ENCODE measurements at places on chromosomes 3 and 15.

GRCh38 chr3:87260270-87260669 lies 16.1 kb downstream of the POU1F1 start:
- DNase-seq: no peak

GRCh38 chr15:36598529-36599177 lies 19.2 kb downstream of the CDIN1 start:
- no peak for DNase-seq

- DNase-seq: no peak
These were observed 135.1 kb downstream of the RBPMS2 start for GRCh38 chr15:64640146-64640871.

DNA sequence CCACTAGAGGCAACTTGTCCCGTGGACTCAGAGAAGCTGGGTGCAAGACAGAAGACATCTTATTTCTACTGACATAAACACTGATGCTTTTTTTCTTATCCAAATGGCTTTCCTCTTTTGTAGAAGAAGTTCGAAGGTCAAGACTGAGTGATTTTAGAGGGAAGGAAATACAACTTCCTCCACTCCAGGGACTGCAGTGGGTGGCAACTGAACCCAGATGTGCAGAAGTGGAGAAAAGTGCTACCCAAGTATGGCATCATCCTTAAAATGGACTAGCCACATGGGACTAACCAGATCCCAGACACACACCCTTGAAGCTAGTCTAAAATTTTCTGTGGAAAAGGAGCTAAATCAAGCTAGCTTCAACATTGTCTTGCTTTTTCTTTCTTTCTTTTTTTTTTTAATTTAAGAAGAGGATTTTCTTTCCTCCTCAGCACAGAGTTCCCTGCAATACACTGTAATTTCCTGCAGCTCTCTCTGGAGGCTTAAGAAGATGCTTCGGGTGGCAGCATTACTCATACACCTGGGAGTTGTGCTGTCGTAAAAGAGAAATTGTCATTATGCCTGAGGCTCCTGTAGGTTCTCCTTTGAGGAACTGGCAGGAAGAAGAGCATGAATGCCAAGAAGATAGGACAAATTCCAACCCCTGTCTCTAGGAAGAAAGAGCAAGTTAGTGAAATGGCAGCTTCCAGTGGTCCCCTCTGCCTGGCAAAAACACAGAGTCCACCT lies 3.8 kb upstream of the FRMD4B start:
- no peak for DNase-seq

GRCh38 chr3:54572197-54572895 lies 355.5 kb downstream of the LRTM1 start:
- DNase-seq: no peak

- no peak for DNase-seq
These were observed 238.7 kb downstream of the ISL2 start for GRCh38 chr15:76575274-76575673.

GRCh38 chr3:177928172-177928873 lies 607.9 kb upstream of the KCNMB2 start:
- no peak for DNase-seq

DNA sequence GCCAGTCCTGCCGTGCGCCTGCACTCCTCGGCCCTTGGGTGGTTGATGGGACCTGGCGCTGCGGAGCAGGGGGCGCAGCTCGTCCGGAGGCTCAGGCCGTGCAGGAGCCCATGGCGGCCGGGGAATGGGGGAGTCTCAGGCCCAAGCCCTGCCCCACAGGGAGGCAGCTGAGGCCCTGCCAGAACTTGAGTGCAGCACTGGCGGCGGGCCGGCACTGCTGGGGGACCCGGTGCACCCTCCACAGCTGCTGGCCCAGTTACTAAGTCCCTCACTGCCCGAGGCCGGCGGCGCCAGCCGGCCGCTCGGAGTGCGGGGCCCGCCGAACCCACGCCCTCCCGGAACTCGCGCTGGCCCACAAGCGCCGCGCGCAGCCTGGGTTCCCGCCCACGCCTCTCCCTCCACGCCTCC lies 190.9 kb upstream of the MME start:
- no peak for DNase-seq

GRCh38 chr3:44237665-44238064 lies 4.0 kb upstream of the TOPAZ1 start:
- DNase-seq: no peak

DNA sequence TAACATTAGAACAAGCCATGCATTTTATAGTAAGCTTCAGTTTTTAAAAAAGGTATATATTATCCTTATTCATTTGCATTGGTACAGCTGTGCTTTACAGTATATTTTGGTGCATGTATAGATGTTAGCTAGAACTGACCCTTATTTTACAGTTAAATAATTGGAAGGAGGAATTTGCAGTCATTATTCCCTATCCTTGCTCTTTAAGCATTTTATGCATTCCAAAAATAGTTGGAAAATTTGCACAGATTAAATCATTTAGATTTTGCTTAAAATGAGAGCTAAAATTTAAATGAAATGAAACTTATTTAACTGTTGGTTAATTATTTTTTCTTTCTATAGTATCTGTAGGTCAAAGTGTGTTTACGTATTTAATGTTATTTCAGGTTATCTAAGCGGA lies 667.1 kb downstream of the NAALADL2 start:
- DNase-seq: no peak

GRCh38 chr3:58092521-58092920 lies 84.3 kb downstream of the FLNB start:
- DNase-seq: no peak

DNA sequence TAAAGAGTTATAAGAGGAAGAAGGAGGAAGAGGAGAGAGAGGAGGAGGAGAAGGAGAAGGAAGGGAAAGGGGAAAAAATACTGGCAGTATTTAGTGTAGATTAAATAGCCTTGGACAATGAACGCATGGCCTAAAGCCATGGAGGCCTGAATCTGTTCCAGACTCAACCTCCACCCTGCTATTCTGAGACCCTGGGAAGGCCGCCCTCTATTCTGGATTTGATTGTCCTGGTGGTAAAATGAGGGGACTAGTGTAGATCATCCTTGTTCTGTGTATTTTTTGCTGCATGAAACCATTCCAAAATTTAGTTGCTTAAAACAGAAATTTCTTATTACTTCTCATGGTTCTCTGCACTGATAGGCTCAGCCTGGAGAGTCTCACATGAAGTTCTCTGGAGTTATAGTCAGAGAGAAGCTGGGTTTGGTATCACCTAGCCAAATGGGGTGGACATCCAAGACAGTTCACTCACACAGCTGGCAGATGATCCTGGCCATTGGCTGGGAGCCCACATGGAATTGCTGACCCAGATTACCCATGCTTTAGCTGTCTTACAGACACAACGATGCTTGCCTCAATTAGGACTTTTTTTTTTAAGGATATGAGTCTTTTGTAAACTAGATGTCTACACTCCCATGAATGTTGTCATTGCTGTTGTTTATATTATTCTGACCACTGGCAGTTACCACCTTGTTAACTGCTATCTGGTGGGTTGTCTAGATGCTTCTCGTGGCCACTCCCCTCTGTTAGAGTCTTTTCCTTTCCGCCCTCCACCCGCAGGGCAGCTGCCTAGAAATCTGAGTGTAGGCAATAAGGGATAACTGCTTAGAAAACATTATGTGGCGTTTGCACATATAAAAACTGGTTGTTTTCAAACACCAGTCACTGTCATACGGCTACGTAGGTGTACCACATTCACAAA lies 149.9 kb downstream of the SST start:
- DNase-seq: no peak

DNA sequence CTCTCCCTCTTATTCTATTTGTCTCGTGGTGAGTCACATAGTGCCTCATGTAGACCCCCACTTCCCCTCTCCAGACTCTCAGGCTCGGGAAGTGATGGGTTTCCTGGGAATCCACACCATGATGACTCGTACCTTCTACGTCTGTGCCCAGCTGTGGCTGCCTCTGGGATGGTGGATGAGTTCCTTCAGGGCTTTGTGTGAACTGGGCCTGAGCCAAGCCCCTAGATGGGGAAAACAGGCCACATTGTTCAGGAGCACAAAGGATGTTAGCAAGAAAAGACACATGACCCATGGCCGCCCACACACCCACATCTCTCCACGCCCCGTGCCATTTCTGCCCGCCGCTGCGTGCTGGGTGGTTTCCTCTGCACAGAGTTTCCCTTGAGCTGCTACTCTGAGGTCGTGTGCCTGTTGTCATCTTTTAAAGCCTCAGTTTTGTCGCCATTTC lies 10.5 kb downstream of the ISG20 start:
- no peak for DNase-seq

GRCh38 chr3:10226293-10226692 lies 22.0 kb upstream of the TATDN2 start:
- DNase-seq: no peak

- DNase-seq: no peak
These were observed 20.0 kb upstream of the SLC25A26 start for GRCh38 chr3:66200786-66201185.

- no peak for DNase-seq
These were observed 194.6 kb downstream of the SUCLG2 start for GRCh38 chr3:67459796-67460195.

DNA sequence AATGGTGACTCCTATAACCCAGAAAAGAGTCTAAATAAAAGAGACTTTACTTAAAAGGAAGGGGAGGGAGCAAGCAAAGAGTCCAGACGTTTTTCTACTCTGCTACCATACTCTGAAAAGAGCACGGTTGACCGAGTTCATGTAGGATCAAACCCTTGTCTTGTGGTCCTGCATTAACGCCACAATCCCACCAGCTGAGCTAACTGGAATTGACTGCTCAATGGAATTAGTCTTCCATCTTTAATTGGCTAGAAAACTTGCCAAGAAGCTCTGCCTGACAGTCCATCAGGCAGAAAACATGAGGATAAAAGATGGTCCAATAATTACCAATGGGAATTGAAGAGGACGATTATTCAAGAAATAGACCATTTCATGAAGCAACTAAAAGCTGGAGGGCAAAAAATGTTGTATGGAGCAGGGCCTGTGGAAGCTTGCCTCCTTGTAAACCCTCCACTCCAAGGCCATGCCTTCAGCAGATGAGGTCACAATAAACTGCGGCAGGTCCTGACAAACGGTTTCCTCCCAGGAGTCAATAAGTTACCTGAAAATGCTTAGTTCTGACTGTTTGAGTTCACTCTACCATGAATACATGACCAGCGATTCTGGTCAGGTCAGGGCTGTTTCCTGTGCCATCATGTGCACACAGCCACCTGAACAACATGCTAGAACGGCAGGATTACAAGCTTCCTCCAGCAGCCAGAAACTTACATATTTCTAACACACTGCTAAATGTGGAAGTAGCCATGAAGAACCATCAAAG lies 35.6 kb upstream of the ARHGEF3 start:
- DNase-seq: no peak

DNA sequence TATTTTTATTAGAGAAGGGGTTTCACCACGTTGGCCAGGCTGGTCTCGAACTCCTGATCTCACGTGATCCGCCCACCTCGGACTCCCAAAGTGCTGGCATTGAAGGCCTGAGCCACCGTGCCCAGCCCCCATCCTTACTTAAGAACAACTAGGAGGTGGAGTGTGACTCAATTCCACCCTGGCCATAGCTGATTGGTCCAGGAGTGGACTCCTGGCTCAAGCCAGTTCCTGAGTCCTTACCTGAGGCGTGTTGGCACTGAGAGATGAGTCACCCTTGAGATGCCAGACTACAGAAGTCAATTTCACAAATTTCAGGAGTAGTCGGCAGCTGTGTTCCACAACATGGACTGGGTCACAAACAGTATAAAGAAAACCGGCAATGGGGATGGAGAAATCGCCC lies 124.2 kb downstream of the SHQ1 start:
- DNase-seq: no peak

DNA sequence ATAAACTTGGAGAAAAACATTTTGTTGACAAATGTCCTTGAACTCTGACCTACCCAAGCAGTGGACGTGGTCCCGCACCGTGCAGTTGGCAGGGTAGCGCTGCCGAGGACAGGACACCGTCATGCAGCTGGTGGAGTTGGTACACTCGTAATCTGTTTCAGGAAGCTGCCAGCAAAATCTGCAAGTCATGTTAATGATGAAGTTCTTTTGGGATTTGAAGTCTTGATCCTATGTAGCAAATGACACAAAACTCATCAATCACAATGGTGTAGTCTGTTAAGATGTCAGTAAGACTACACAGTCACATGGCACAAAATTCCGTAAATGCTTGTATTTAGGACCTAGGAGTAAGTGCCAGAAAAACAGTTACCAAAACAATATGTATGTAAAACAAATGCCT lies 5.5 kb downstream of the TM2D3 start:
- DNase-seq: no peak

DNA sequence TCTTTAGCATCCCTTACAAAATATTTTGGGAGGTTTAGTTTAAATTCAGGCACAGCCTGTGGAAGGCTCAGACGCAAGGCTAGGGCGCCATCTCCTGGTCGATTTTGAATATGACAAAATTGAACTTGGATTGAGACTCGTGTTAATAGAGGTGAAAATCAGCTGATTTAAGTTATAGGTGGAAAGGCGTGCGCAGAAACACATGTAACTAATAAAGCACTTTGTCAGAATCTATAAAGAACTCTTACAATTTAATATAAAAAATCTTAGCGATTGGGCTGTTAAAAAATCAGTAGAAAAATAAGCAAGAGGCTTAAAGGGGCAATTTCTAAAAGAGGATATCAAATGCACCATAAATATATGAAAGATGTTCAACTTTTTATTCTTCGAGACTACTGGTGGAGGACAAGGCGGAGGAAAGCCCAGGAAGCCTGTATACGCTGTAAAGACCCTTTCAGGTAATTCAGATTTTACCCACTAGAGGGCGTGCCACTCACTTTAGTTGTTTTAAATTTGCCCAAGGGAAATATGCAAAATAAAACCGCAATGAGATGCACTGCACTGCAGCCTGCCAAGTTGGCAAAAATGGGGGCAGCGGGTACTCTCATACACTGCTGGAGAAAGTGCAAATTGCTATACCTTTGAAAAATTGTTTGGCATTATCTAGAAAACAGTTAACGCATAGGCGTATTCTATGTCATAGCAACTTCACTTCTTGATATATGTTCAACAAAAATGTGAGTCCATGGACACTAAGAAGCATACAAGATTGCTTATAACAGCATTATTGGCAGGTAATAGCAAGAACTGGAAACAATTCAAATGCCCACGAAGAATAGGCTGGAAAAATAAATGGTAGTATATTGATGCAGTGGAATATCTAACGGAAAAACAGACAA lies 64.7 kb downstream of the SLC30A4 start:
- peak; percentile 55 for DNase-seq

DNA sequence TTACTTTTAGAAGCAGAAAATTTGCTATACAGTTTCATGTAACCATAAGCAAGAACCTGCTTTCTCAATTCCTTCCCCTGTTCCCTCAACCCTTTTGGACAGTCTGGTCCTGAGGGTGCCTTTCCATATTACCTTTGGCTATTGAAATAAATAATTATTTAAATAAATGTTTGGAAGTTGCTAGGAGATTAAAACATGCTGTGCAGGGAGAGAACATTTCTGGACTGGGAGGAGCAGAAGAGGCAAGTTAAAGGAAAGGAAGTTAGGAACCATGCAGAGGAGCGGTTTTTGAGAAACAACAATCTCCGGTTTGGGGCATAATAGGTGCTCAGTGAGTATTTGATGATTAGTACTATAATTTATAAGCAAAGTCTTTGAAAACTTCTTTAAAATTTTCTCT lies 41.8 kb downstream of the ZNF609 start:
- DNase-seq: no peak

DNA sequence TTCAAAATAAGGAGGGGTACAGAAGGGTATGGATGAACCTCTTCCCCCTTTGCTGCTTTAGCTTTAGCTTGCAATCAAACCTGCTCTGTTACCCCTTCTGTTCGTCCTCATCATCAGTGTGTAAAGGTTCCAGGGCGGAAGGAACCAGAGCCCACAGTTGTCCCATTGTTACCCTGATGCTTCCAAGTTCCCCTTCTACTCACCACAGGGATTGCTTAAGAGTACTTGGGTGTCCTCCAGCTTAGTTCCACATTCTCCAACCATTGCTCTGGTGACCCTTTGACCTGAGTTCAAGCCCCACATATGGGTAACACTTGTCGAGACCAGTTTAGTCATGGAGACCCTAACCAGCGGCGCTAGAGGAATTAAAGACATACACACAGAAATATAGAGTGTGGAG lies 1080.1 kb upstream of the ALCAM start:
- no peak for DNase-seq

All from NCI-H2171 (cell line).